ENCODE measurements at places on chromosomes 4 and X.

GRCh38 chrX:12974305-12974795 is 560 bp upstream of the TMSB4X start:
- DNase-seq: peak; percentile 48

GRCh38 chr4:15148691-15149090 is 146.4 kb downstream of the CPEB2 start:
- no peak for DNase-seq

DNA sequence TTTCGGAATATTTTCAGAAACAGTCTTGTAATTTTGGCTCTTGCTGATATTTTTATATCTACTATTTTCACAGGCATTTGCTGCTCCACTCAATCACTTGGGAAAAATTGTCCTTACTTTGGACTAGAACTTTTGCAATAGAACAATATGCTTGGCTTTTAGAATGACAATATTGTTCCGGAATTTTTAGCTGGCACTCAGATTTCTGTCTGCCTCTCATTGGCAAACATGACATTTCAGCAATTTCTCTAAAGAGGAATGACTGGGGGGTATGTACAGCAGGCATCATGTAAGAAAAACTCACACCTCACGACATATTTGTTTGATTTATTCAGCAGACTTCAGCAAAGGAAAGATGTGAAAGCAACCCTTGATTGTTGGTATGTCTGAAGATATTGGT is 243.6 kb upstream of the GPRIN3 start:
- DNase-seq: no peak

DNA sequence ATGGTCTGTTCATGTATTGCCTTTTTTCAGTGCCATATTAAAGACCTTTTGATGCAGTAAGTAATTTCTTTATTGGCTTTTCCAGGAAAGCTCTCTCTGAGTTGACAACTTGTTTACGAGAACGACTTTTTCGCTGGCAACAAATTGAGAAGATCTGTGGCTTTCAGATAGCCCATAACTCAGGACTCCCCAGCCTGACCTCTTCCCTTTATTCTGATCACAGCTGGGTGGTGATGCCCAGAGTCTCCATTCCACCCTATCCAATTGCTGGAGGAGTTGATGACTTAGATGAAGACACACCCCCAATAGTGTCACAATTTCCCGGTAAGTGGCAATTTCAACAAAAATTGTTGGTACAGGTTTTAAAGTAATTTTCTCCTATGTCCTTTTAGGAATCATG is 148.0 kb downstream of the STIM2 start:
- DNase-seq: no peak

DNA sequence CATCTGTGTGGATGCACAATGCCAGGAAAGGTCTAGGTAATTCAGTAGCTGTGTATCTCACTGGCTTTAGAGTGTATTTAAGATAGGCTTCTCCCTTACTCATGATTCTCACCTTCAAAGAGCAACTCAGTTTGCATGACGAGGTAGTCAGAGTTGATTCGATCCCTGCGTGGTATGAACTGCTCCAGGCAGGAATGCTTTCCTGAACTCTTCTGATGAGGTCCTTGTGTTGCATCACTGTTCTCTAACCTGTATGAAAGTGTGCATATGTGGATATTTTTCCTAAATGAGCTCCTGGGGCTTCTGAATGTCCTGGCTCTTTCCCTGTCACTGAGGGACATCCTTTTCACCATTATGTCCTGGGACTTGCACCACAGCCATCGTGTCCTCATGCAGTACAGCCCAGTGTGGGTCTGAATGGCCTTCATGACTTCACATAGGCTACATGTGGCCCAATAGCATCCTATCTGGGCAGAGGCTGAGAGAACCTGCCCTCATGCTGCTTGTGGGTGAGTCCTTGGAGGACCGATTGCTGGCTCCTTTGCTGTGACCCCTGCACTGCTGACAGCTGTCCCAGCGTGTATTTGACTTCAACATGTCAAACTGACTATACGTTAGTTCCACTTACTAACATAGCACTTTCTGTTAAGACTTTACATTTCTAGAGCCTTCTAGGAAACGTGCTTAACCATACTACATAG is 65.3 kb upstream of the WDR1 start:
- no peak for DNase-seq

DNA sequence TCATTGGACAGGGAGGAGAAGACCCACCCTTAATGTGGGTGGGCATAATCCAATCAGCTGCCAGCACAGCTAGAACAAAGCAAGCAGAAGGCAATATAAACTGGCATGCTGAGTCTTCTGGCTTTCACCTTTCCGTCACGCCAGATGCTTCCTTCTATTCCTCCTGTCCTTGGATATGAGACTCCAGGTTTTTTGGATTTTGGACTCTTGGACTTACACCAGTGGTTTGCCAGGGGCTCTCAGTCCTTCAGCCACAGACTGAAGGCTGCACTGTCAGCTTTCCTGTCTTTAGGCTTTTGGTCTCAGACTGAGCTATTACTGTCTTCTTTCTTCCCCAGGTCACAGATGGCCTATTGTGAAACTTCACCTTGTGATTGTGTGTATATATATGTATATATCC is 32.2 kb upstream of the UGT2B4 start:
- no peak for DNase-seq

- DNase-seq: no peak
These were observed 89.7 kb upstream of the CBR4 start for GRCh38 chr4:169099771-169100180.

GRCh38 chrX:136028383-136028984 is 43.2 kb downstream of the SLC9A6 start:
- peak; percentile 32 for DNase-seq

DNA sequence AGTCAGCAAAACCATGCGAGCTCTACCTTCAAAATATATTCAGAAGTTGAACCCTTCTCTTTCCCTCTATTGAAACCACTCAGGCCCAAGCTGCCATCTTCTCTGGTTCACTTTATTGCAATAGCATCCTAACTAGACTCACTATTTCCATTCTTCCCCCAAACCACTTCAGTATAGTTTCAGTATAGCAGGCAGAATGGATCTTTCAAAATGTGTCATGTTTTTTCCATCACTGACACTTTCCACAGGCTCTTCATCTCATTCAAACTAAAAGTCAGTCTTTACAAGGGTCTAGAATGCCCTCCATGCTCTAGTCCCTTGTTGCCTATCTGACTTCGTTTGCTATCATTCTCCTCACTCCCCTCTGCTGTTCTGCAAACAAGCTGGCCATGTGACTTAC is 274.4 kb downstream of the IDS start:
- no peak for DNase-seq

GRCh38 chrX:151505796-151506195 is 57.7 kb upstream of the PASD1 start:
- no peak for DNase-seq

DNA sequence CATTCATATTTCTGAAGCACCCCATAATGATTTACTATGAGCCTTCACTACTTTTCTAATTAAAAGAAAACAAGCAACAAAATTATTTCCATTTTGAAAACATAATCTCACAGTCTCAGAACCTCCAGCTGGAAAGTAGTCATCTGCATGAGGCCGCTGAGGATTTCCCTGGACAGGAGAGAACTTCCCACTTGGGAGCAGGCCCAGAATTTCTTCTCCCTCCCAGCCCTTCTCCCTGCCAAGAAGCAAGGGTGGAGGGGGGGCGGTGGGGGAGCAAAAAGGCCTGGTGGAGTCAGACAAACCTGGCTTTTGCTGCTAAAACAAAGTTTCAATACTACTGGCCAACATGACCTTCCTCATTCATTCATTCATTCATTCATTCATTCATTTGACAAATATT is 167.3 kb downstream of the PJA1 start:
- DNase-seq: no peak

GRCh38 chrX:7570432-7571029 is 272.4 kb upstream of the VCX start:
- DNase-seq: no peak

DNA sequence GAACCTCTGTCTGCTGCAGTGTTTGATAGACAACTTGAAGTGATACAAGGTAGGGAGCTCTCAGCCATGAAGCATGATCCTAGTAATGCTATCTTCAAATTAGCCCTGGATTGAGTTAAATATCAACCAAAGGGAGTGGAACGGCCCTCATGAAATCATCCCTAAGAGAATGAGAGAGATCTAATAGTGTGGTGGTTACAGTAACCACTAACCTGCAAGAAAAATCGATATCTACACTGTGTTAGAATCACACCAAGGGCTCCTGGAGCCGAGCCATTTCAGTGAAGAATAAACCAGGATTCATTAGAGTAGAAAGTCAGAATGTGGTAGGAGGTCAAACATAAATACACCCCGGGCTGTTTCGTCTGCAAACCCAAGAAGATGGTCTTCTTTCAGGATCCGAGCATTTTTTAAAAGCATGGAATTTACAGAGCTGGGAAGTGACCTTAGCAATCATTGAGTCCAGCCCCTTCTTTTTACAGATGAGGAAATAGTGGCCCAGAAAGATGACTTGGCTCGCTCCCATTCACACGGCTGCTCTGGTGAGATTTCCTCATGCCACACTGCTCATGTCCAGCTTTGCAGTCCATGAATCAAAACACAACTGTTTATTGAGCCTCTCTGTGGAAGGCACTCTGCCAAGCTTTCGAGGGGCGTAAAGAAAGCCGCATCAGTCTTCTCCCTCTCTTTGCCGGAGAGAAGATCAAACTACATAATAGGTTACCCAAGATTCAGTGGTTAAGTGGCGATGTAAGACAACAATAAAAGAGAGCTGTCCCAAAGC is 5.5 kb upstream of the DCTD start:
- DNase-seq: no peak

DNA sequence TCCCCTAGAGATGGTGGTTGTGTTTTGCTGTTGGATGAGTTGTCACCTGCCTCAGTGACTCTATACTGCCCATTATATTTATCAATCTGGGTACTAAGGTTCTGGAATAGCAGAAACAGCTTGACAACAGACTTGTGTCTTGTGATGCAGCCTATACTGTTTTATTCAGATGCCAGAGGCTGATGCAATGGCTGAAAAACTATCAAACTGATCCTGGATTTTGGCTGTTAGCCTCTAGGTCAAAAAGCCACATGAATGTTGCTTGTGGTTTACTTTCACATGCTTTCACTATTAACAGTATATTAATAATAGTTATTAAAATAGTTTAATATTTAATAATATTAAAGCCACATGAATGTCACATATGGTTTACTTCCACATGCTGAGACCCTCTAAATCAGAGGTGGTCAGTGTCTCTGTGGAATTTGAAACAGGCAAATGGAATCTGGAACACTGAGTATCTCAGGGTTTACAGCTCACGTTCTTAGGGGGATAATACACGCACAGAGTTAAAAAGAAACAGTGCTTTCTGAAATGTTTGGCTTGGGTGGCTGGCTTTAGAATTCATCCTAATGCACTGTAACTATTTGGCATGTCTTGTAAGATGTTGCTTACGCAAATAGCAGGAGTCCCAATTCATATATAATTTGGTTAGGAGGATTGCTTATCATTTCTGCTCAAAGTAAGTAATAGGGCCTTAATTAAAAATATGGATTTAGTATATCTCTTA is 82.5 kb upstream of the LCORL start:
- DNase-seq: no peak

DNA sequence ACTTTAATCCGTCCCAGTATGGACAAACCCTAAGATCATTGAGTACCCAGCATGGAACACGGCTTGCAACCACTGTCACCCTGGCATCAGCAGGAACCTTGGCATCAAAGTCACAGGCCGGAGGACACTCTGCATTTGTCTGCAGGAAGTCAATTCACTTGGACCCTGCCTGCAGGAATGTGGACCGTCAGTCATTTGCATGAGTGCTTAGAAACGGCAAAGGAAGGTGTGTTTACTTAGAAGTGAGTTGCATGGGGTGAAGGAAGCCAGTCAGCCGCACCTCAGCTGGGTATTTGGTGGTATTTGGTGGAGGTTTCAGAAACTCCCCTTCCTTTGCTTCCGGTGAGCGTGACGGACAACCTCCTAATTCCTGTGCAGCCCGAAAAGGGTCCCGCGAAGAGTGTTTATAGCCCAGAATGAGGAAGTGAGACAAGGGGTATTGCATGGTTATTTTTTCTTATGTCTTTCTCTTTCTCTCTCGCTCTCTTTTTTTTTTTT is 15.5 kb downstream of the P2RY8 start:
- DNase-seq: peak; percentile 65

GRCh38 chr4:77629885-77630284 is 24.3 kb downstream of the CXCL13 start:
- no peak for DNase-seq

DNA sequence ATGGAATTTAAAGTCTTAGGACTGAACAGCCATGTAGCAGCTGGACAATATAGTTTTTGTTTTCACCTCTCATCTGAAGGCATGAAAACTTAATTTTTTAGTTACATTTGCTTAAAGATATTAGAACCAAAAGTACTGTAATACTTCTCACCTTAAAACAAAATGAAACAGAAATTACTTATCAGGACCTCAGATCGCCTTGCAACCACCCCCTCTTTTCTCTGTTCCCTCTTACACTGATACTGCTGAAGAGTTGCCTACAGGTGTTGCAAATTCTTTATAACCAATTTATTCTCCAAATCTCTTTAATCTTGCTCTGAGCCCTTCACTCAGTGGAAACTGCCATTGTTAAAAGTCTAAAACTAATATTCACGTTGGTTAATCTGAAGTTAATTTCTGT is 145.0 kb downstream of the SPCS3 start:
- DNase-seq: no peak

- no peak for DNase-seq
These were observed 81.2 kb upstream of the PRSS48 start for GRCh38 chr4:151195801-151196200.

- DNase-seq: no peak
These were observed 32.5 kb upstream of the AP1AR start for GRCh38 chr4:112199041-112199440.

DNA sequence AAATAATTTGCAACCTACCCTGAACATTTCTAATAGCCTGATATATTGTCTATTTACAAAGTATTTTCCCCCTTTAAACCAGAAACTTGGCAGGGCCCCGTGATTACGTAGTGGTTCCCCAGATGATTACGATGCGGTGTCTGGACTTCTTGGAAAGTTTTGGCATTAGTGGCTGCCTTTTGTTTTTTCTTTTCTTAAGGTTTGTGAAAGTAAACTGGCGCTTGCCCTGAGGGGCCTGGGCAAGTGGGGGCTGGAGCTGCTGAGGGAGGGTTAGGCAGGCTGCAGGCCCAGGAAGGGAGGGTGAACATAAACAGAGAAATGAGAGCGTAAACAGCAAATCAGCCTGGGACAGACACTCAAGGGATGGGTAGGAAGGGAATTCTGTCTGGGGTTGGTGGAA is 123.6 kb upstream of the MSX1 start:
- no peak for DNase-seq
